Hematopoietic multipotent progenitor cell (in vitro differentiated cells): ENCODE measurements at places on chromosomes 6 and 20. TPM values are rescaled to one million over a fixed set of nuclear protein-coding genes. Genes with fewer than 3 reads are reported as not detected.

The GGTLC1 gene
- not detected for total RNA-seq

The MLN gene
- not detected for total RNA-seq

The FOXA2 gene
- not detected for total RNA-seq

The BACH2 gene
- 13.2 TPM for total RNA-seq
